ENCODE measurements at places on chromosomes 11 and 22.

DNA sequence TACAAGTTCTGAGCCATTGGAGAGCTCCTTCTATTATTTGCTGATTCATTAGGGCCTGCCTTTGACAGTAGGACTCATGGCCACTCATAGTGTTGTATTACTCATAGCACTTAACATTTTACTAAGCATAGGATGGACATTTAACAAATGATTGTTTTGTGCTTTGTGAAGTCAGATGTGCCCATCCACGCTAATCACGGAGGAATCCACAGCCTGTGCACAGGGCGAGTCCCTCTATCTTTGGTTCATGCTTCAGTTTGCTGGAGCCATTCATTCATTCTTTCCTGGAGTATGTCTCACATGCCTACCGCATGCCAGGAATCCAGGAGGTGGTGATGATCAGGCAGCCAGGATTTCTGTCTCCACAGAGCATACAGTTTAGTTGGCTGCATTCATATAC is 254.1 kb downstream of the NTM start:
- DNase-seq = no peak

- DNase-seq = no peak
These were observed 62.2 kb upstream of the FDX1 start for GRCh38 chr11:110367571-110367970.

GRCh38 chr22:46679706-46680269 is 58.3 kb downstream of the CERK start:
- DNase-seq = no peak

GRCh38 chr11:35281169-35281688 is 138.1 kb downstream of the SLC1A2 start:
- DNase-seq = peak; percentile 94

- DNase-seq = no peak
These were observed 23.3 kb downstream of the MYH9 start for GRCh38 chr22:36364255-36365019.

GRCh38 chr22:30158744-30159500 is 78.7 kb downstream of the HORMAD2 start:
- no peak for DNase-seq

GRCh38 chr11:69919659-69920344 is 100.6 kb upstream of the FGF3 start:
- DNase-seq = no peak

DNA sequence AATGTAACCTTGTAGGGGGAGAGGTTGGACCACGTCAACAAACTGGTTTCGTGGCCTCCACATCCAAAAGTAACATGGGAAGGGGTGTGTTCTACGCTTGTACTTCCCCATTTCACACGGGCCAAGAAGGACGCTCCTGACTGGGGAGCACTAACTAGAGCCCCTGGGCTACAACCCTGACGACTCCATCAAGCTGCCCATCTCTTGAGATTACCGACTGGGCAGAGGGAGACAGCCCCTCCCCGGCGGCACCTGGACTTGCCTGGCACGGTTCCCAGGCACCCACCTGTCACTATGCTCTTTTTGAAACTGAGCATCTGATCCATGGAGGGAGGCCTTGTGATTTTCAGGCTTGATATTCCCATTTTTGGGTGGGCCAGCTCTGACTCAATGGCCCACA is 68.5 kb downstream of the SHANK2 start:
- no peak for DNase-seq

DNA sequence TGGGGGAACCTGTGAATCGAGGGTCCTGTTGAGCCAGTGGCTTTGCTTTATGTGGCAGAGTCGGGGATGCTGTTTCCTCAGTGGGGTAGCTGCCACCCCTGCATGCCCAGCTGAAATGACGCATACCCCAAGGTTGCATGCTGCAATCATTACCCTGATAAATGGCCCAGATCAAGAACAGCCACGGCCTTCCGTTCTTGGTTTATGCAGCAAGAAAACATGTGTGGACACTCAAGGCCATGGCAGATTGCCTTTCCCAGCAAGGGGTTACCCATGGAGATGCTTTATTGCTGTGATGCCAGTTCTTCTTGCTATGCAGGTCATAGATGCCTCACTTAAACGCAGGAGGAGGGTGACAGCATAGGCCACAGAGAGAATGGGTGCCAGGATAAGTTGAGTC is 14.3 kb upstream of the SREBF2 start:
- DNase-seq = no peak

DNA sequence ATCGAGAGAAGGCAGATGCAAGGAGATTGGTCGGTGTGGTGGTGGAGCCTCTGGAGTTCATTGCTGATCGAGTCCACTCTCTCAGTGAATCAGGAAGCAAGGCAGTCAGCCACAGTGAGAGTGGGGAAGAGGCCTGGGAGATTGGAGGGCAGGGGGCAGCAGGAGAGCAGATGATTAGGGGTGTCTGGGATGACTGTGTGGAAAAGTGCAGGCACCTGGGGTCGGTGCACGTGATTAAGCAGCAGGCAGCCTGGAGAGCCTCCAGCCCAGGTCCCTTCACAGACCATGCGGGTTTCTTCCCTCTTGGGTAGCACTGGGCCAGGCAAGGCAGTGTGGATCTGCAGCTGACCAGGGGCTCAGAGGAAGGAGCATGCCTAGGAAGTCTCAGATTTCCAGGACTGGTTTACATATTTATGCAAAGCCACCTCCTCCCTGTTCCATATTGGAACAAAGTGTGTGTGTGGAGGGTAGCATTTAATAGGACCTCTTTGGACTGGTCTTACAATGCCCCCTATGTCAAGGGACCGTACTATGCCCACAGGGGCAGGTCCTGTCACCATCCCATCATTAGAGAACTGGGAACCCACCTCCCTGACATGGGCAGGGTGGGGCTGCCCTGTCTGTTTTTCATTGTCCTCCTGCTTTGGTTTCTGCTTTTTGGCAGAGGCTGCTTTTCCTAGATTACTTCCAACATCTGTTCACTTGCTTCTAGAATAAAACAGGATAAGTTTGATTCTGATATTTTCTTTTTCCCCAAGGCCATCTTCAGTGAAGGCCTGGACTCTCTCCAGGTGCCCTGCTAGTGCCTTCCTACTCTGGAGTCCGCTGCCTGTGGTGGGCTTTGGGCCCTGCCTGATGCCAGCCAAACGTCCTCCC is 14.0 kb upstream of the GDPD5 start:
- DNase-seq = no peak

DNA sequence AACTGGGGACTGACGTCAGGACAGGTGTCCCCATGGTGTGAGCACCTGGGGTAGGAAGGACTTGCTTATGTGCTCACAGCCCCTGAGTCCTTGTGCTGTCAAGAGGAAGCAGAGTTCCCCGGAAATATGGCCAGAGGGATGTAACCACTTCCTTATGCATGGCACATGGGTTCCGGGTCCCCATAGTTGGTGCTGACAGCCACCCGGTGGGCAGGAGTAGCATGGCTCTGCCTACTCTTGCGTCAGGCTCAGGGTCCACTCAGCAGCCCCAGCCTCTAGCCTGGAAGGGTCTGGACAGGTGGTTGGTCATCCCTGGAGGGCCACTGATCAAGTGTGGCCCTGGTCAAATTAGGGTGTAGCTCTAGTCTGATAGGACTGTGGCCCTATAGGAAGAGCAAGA is 42.8 kb upstream of the CCND1 start:
- no peak for DNase-seq

GRCh38 chr22:27317971-27318428 is 483.6 kb downstream of the MN1 start:
- DNase-seq = peak; percentile 62

- no peak for DNase-seq
These were observed 290.7 kb upstream of the MPPED2 start for GRCh38 chr11:30876663-30877396.

DNA sequence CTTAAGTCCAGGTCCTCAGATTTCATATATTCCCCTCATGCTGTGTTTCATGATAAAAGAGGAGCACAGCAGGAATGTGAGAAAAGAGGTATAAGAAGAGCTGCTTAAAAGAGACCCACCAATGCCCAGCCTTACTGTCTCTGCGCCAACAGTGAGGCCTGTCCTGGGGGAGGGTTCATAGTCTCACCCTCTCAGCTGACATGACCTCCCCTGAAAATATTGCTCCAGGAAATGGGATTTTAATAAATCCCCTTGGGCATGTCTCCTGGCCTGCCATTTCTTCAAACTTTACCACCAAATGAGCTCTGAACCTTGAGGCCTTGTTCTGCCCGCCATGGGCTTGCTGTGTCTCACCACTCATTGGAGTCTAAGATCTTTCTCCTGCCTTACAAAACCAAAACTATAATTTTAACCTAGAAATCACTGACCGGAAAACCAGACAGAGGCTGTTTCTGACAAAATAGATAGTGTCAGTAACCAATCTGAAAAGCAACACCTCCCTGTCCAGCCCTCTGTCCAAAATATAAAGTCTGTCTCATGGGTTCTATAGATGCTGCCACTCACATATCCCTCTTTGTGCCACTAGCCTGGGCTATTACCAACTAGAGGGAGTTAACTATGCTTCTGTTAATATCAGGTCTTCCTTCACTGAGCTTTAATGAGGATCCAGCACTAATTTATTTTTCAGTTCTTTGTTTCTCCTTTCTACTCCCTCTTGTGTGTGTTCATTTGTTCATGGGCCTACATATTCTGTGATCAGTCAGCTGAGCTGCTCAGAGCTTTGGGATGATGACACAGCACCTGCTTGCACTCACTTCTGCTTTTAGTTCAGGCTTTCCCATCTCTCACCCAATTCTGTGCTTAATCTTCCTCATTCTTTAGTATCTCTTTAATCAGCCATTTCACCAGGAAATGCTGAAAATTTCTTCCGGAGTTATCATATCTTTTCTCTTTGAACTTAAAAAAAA is at the start of gene OR2AG2:
TSS of gene OR2AG2 (minus strand) at position 51 of the 968 bp plus-strand sequence. CDS start 3,019 bp downstream, outside the sequence.
- DNase-seq = no peak

DNA sequence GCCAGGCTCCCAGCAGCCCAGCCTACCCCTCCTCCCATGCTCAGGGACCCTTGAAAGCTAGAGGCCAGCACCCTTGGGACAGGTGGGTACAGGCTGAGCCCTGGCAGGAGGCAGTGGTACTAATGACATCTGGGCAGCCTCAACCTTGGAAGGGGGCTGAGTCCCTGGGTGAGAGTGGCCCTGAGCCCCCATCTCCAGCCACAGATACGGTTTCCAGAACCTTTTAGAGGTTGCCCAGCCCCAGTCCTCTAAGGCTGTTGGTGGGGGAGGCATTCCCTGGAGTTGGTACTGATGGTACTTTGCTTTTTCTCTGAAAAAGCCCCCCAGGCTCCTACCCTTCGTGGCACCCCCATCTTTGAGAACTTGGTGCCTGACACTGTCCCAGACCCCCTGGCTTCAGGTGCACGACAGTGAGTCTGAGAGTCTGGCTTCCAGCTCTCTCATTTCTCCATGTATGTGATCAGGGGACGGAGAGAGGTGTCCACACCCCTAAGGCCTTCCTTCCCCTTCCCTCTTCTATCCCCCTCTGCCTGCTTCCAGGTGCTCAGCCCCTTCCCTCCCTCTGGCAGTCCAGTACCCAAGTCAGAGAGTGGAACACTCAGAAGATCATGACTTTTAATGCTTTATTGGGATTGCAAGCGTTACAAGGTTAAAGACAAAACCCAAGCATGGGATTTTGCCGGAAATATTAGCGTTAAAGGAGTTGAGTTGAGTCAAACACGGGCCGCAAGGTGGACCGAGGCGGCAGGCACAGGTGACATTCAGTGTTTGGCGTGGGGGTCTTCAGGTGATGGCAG is 10.5 kb downstream of the IGF2 start:
- DNase-seq = no peak

DNA sequence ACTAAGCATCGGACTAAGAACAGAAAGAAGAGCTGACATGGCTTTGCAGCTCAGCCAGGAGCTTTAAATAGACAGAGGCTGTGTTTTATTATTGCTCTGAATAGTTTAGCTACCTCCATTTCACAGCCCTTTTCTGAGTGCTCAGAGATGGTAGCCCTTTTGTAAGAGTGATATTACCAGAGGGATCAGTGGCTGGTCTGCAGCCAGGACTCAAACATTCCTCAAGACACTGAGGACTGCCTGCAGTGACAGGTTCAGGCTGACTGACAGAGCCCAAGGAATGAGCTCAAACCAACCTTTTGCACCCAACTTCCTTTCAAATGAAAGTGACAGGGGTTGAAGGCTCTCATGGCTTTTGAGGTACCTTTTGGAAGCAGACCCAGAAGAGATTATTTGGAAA is 189.0 kb downstream of the DDX10 start:
- DNase-seq = no peak

DNA sequence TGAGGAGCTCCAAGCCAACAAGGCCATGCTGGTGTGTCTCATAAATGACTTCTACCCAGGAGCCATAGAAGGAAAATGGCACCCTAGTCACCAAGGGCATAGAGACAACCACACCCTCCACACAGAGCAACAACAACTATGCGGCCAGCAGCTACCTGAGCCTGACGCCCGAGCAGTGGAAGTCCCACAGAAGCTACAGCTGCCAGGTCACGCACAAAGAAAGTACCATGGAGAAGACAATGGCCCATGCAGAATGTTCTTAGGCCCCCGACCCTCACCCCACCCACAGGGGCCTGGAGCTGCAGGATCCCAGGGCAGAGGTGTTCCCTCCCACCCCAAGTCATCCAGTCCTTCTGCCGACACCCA is 28.0 kb downstream of the IGLL5 start:
- DNase-seq = no peak

DNA sequence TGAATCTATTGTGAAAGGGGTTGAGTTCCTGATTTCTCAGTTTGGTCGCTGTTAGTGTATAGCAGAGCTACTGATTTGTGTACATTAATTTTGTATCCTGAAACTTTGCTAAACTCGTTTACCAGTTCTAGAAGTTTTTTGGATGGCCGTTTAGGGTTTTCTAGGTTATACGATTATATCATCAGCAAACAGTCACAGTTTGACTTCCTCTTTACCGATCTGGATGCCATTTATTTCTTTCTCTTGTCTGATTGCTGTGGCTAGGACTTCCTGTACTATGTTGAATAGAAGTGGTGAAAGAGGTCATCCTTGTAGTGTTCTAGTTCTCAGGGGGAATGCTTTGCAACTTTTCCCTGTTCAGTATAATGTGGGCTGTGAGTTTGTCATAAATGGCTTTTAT is 24.6 kb upstream of the OOSP4B start:
- DNase-seq = no peak

DNA sequence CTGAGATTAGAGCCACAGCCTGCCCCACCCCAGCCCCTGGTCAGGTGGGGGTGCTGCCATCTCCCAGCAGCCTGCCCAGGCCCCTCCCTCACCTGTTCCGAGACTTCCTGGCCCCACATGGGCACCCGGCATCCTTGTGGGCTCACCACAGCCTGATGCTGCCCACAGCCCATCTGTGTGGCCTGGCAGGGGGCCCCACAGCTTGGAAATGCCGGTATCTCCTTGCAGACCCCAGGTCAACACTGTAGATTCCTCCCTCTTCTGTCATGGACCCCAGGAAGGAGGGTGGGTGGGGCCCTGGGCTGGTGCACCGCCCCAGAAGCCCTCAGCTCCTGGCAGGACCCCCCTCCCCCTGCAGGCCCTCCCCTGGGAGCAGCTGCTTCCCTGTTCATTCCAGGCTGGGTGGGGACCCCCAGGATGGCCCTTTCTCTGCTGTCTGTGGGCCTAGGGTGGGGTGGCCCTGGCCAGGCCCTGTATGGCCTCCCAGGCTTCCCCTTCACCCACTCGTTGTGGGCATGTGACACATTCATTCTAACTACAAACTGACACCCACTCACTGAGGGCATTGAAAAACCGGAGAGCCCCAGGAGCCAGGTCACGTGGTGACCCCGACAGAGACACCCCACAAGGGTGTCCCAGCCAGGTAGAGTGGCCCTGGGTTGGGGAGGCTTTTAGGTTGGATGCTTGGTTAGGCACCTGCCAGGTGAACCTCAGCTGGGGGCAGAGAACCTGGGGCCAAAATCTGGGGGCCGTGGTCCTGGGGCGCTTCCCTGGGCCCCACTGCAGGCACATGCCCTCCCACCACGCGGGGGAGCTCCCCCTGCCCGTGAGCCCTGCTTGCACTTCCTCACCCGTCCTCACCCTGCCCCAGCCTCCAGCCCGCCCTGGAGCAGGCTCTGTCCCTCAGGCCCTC is 44.1 kb upstream of the CCDC188 start:
- DNase-seq = no peak
